Tibial nerve (tissue), 4 donors: ENCODE measurements at places on chromosomes 7 and 10.

DNA sequence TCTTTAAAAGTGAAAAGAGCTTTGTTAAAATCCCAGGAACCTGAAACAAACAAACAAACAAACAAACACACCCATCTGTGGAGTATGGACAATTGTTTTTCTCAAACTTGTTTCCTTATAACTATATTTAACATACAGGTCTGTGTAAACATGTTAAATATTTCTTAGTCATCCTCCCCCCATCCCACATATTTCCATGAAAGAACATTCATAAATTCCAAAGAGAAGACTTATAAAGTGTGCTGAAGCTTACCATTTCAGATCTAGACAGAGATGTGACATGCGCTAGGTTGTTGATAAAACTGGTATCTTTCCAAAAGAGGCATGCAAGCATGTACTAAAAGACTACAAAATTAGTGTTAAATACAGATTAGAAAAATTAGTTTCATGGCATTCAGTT lies 6.5 kb downstream of the FKBP14 start:
- no peak for DNase-seq

GRCh38 chr7:5687936-5688630 lies 93.4 kb downstream of the RNF216 start:
- DNase-seq = no peak

DNA sequence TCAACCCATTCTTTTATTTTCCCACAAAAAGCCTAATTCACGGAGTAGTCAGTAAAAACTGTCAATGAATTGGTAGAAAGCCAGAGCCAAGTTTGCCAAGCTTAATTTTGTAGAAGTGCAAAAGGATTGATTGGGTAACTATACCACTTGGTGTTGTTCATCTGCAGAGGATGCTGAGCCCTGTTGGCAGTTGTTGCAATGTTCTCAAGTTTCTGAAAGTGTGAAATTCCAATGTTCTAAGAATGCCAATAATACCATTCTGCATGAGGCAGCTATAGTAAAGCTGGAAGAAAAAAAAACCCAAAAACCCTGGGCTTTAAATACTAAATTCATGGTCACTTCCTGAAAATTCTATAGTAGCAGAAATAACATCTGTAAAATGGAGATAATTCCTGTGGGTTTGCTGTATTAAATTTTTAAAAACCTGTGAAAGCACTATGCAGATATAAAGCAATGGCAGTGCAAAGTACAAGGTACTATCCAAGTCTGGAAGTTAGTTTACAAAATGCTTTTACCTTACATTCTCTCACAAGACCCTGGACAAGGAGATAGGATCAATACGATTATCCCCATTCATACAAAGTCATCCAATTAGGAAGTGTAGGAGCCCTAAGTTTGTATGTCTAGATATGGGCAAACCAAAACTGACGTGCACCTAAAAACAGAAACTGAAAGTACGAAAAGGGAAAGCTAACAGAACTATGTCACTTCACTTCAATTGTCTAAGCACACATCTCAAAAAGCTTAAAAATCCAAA lies 6.0 kb upstream of the PON1 start:
- no peak for DNase-seq

GRCh38 chr10:121627876-121628581 lies 29.8 kb upstream of the FGFR2 start:
- DNase-seq = no peak

GRCh38 chr7:7521259-7521658 lies 14.4 kb downstream of the COL28A1 start:
- no peak for DNase-seq

- peak; percentile 73 for DNase-seq
These were observed 83.5 kb downstream of the FAS start for GRCh38 chr10:89074120-89074519.

DNA sequence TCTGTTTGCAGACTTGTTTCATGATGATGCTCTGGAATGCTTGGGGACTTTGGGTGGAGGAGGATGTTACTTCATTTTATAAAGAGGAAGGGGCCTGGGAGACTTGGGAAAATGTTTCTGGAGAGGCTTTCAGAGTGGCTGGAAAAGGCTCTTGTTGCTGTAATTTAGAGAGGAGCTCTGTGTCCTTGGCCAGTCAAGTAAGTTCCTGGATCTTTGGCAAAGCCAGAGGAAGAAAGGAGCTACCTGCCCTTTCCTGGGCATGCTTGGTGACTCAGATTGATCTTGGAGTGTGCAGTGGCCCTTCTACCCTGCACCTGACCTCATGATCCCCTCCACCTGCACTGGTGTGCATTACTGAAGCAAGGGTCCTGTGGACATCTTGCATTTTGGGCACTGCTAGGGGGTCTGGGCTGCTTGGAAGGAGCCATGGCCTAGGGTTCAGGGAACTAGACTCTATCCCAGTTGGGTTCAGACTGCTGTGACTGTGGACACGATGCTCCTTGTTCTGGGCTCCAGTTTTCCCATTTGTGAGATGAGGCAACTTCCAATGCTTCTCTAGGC lies 56.1 kb downstream of the ADCYAP1R1 start:
- DNase-seq = no peak

GRCh38 chr7:19772841-19773760 lies at the start of gene TMEM196:
TSS of gene TMEM196 (minus strand) at chr7:19773617. CDS start at chr7:19772696, 921 bp downstream.
- no peak for DNase-seq

DNA sequence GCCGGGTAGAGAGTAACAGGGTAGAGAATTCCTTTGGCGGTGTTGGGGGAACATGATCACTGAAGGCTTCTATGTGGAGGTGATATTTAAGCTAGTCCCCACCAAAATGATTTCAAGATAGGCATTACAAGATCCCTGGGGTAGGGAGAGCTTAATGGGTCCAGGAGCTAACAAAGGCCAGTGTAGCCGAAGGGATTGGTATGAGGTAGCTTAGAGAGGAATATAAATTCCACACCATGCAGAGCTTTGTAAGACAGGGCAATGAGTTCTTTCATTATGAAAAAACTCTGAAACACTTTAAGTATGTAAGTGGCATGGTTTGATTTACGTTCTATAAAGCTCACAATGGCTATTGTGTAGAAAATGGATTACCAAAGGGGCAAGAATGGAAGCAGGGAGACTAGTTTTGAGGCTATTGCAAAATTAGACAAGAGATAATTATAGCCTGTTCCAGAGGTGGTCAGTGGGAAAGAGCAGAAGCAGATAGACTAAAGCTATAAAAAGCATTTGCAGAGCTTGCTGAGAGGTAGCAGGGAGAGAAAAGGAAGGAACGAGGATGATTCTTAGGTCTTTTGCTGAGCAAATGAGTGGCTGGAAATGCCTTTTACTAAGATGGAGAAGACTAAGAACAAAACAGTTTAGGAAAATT lies 119.7 kb upstream of the SLC25A13 start:
- no peak for DNase-seq

DNA sequence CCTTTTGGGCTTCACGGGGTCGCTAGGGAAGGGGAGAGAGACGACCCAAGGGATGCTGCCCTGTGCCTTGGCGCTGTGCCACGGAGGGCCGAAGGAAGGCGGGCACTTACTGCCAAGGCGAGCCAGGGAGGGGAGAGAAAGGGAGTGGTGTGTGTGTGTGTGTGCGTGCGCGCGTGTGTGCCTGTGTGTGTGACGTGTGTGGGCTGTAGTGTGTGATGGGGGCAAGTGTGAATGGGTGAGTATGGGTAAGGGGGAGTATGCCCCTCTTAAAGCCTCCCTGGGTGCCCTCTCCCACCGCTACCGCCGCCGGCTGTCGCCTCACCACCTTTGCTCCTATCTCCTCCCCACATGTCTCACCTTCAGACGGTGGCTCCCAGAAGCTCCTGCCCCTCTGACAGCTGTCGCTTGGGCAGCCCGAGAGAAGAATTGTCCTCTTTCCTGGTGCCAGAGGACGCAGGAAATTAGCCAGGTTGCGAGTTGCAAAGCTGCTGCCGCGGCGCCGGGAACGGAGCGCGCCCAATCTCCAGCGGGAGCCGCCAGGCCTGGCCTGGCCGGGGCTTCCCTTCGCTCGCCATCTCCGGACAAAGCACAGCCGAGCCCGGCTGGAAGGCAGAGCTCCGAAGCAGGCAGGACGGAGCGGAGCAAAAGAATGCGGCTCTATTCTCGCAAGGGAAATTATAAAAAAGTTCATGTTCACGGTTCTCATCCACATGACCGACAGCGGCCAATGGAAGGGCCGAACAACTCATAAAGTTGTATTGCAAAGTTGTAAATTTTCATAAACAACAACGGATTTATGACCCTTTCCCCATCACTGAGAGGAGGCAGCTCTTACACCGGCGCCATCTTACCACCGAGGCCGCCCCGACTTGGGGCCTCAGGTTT lies at the start of gene HOXA3:
Gene HOXA3 (minus strand): TSS at position 653 of the 885 bp plus-strand sequence. CDS start 41,943 bp downstream, outside the sequence.
- no peak for DNase-seq

- peak; percentile 73 for DNase-seq
These were observed 28.0 kb downstream of the ITPRIP start for GRCh38 chr10:104309980-104310978.
